ENCODE measurements at places on chromosomes 3 and 15.
A peak's percentile ranks its signal among the peaks of the same experiment; 100 is the strongest.

DNA sequence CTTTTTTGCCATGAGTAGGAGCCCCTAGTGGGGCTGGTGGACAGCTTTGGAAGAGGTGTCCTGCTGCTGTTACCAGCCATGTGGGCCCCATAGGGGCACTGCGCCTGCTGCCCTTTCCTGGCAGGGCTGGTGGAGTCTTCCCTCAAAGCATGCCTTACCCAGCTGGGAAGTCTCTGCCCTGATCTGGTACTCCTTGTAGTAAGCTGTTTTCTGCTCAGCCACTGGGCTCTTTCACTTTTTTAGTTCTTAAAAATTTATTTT, 26.2 kb downstream of the HMCES start:
- no peak for DNase-seq

DNA sequence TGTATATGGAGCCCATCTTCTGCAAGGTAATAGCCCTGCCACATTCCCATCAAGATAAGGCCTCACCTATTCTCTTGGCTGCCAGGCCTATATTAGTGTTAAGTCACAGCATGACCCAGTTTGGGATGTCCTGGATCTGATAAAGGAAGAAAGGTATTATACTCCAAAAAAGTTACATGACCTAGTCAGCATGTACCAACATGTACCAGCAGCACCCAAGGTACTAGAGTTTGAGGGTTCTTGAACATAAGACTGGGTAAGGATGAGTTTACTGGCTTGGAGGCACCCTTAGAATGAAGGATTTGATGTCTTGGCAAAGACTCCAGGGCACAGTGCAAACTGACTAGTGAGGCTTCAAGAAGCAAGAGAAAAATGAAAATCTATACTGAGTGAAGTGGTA, 232.5 kb downstream of the SQOR start:
- no peak for DNase-seq

DNA sequence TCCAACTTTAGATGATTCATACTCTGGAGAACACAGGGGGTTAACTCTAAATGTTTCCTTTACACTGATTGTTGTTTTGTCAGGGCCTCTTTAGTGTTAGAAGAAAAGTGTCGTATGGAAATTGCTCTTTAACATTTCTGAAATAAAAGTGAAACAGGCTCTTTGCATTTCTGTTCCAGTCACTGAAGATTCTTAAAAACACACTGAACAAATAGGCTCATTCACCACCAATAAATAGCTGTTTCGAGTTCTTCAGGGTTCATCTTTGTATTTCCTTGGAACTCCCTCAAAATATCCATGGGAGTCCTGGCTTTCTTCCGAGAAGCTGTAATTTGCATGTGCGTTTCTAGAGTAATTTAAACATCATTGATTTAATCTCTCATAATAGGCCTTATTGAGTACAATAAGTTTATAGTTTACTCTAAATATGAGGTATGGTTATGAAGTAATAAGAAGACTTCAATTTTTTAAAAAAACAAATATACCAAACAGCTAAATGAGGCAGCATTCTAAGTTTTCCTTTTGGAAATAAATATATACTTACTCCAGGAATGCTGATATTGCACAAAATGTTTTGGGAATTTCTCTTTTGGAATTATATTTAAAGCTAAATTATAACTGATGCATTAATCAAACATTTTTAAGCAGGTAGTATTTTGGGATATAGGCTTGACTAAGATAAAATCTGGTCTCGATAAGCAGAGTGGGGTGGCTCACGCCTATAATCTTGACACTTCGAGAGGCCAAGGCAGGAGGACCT, 327.4 kb downstream of the EPHA3 start:
- DNase-seq = no peak

DNA sequence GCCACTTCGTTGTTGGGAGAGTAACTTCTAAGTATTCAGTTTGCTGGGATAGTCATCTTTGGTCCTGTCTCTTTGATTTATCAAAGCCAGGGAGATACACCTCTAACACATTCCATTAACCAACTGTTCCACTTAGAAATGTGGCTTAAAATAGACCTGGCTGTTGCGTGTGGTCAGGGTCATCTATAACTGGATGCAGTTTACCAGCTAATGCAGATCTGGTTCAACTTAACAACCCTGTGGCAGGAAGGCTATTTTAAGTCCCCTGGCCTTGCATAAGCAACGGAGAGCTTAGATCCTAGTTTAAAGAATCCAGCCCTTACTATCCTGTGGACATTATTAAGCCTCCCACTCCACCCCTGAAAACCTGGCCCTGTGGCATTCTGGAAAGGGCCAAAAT, 28.1 kb upstream of the CAPN3 start:
- DNase-seq = peak; percentile 30

DNA sequence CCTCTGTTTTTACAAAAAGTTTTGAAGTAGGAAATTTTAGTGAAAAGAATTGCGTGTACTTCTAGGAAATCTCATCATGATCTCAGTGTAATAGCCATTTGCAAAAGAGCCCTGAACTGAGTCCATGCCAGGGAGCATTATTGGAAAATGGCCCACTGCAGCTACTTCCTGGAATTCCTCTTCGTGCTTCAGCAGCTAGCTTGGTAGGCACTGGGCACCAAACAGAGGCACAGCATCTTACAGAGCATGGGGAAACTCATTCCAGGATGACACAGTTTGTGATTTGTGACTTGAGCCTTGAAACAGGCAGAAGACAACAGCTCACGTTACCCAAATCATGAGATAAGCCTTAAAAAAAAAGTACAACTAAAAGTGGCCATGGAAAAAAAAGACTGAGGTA, 179.1 kb downstream of the WDR72 start:
- no peak for DNase-seq

- DNase-seq = no peak
Observed at GRCh38 chr3:134453631-134454030, 32.2 kb downstream of the ANAPC13 start.

GRCh38 chr15:67063689-67064606, 1.5 kb upstream of the SMAD3 start:
- no peak for DNase-seq

DNA sequence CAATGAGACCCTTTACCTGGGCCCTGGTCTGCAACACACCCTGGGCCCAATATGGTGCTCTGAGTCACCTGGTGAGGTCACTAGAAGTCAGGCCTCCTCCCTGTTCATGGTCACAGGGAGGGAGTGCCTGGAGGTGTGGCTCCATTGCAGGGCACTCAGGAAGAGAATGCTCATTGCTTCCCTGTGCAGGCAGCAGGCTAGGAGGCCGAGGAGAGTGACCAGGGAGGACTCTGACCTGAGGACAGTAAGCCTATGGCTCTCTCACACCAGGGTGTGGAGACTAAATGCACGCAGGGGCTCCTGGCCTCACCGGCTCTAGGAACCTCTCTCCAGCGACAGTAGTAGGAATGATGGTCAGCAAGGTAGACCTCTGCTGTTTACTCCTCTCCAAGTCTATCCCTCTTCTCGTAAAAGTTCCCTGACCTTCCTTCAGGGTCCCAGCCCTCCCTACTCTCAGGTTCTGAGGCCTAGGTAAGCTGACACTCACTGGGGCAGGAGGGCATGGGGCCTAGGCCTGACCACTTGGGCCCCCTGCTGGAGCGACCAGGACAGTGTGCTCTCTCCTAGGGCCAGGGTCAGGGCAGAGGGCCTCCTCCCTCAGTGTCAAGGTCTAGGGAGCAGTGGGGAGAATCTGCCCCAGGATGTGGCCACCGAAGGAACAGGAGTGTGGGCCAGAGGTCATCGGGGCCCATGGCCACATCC, 9.6 kb upstream of the SLCO2A1 start:
- no peak for DNase-seq

- no peak for DNase-seq
Observed at GRCh38 chr3:143081844-143082778, 37.5 kb upstream of the CHST2 start.

DNA sequence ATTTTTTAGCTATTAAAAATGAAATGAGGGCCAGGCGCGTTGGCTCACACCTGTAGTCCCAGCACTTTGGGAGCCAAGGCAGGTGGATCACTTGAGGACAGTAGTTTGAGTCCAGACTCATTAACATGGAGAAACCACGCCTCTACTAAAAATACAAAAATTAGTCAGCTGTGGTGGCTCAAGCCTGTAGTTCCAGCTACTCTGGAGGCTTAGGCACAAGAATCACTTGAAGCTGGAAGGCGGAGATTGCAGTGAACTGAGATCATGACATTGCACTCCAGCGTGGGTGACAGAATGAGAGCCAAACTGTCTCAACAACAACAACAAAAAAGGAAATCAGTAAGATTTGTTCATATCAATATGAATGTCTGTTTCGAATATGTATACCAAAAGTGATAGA, 517.1 kb downstream of the ROBO1 start:
- no peak for DNase-seq

DNA sequence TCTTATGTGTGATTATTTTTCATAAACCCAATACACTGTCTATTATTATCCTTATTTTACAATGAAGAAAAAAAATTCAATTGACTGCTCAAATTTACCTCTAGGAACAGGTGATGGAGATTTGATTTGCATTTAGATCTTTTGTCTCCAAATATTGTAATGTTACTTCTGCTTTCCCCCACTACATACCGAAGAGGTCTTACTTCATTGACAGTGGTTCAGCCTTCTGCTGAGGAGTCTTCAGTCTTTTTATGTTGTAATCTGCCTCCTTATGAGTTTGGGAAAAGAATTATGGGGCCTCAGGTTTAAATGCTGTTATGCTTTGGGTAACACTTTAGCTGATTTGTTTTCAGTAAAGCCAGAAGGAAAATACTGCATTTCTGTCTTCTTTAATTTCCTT, 199.5 kb downstream of the LPP start:
- no peak for DNase-seq

DNA sequence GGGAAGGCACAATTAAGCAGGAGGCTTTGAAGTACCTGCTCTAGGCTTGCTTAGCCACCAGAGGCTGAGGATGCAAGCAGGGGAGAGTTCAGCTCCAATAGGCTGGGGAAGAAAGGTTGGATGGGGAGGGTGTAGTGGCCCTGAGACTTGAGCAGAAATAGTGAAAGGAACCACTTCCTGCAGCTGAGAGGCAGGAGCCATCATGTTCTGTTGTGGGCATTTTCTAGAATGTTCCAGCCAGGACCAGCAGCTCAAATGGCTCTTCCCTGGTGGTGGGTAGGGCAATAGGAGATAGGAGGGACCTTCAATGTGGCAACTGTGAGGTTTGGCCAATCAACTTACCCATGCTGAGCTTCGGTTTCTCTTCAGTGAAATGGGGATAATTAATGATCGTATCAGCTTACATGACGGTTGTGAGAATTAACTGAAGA, 79.1 kb upstream of the CGNL1 start:
- no peak for DNase-seq

GRCh38 chr15:62348118-62348517, 183.0 kb upstream of the C2CD4B start:
- DNase-seq = no peak

Measured in AG10803 (cell line).